ENCODE measurements at places on chromosomes 11 and 22. TPM values are rescaled to one million over a fixed set of nuclear protein-coding genes. Genes with fewer than 3 reads are reported as not detected.

The MOGAT2 gene
- not detected for total RNA-seq

The FDXACB1 gene
- 1.5 TPM for total RNA-seq

The TTC28 gene
- total RNA-seq = 3.1 TPM

The APOBEC3B gene
- total RNA-seq = 30.1 TPM

The P2RY6 gene
- total RNA-seq = 7.5 TPM
